Activated T-helper 17 cell treated with anti-CD3 and anti-CD28 coated beads, Interleukin-2, amount 50 U/mL, for 72 hours (primary cell): ENCODE measurements at places on chromosomes 6 and 20.
A peak's percentile ranks its signal among the peaks of the same experiment; 100 is the strongest.

- peak; percentile 33 for ATAC-seq
Observed at GRCh38 chr6:31158863-31159855, 770 bp downstream of the TCF19 start.

GRCh38 chr20:32999603-33000250, 4.5 kb downstream of the SUN5 start:
- no peak for ATAC-seq

DNA sequence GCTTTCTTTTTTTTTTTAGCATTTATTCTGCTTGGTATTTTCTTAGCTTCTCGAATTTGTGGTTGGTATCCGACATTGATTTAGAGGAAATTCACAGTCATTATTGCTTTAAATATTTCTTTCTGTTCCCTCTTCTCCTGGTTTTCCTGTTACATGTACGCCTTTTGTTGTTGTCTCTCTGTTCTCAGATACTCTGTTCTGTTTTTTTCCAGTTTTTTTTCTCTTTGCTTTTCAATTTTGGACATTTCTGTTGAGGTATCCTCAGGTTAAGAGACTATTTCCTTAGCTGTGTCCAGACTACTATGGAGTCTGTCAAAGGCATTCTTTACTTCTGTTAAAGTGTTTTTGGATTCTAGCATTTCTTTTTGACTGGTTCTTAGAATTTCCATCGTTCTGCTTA, 17.5 kb downstream of the STXBP5 start:
- ATAC-seq = no peak

GRCh38 chr6:32815115-32815514, 1.7 kb downstream of the HLA-DOB start:
- no peak for ATAC-seq

- ATAC-seq = peak; percentile 86
Observed at GRCh38 chr6:111992851-111993250, 61.1 kb upstream of the CCN6 start.

DNA sequence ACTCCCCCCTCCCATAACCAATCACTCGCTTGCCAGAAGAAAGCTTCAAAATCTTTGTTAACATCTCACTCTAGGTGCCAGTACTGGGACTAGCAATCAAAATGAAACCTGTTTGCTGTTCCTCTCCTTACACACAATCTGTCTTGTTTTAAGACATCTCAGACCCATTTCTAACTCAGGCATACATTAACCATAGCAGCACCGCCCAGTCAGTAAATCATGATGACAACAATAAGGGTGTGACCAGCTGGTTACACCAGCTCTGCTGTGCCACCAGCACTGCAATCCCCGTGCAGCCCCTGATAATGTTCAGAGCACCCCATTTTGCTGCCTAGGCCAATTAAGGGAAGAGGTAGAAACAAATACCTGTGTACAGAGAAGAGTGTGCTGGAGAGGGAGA, 185.2 kb upstream of the TAB2 start:
- peak; percentile 60 for ATAC-seq

DNA sequence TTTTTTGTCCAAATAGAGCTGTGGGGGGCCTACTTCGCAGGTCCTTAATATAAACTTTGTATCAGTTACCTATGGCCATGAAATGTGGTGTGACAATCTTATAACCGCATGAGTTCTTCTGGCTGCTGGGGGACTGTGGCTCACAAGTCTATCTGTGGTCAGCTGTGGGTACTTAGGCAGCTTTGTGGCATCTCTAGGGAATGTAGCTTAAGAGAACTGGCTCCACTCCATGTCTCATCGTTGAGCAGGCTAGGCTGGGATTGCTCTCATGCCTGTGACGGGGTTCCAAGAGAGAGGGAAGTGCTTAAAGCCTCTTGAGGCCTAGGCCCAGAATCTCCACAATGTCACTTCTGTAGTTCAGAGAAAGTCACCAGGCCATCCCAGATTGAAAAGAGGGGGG, 140.5 kb downstream of the BTBD3 start:
- no peak for ATAC-seq

- peak; percentile 42 for ATAC-seq
Observed at GRCh38 chr20:58389324-58389967, 417 bp downstream of the VAPB start.

GRCh38 chr6:38095054-38095453, 275.5 kb downstream of the ZFAND3 start:
- no peak for ATAC-seq

GRCh38 chr6:138817799-138818198, 21.9 kb downstream of the ECT2L start:
- ATAC-seq = peak; percentile 88

DNA sequence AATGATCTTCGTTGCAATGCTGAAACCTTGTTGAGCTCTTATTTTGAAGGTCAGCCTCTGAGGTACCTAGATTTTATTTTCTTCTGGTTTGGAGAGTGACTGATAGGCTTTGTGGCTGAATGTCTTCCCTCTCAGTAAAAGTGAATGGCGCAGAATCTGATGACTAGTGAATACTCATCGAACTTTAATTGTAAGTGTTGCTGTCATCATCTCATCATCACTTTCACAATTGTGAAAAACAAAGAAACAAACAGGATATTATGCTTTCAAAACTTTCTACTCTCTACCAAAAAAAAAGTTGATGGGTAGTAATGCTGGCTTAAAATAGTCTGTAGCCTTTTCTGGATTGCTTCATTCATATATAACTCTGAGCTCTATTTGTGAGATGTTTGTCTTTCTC, 239.5 kb upstream of the RAB32 start:
- ATAC-seq = no peak

- ATAC-seq = no peak
Observed at GRCh38 chr20:57384953-57385761, 6.0 kb upstream of the RBM38 start.

- ATAC-seq = no peak
Observed at GRCh38 chr6:92174398-92175073, 1244.8 kb downstream of the EPHA7 start.

- ATAC-seq = no peak
Observed at GRCh38 chr20:38791940-38792339, 13.6 kb upstream of the PPP1R16B start.

DNA sequence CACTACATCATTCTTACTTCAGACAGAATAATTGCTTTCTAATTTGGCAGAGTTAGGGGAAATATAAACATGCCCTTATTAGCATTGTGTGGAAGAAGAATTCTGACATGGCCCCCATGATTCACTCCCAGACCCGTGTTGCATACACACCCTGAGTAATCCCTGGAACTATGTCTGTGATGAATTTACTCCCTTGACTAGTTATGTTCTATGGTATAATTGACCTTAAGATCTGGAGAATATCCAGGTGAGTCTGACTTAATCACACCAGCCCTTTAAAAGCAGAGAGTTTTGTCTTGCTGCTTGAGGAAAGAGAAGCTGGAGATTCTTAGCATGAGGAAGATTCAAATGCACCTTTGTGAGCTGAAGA, 262.9 kb downstream of the SOX4 start:
- ATAC-seq = no peak

DNA sequence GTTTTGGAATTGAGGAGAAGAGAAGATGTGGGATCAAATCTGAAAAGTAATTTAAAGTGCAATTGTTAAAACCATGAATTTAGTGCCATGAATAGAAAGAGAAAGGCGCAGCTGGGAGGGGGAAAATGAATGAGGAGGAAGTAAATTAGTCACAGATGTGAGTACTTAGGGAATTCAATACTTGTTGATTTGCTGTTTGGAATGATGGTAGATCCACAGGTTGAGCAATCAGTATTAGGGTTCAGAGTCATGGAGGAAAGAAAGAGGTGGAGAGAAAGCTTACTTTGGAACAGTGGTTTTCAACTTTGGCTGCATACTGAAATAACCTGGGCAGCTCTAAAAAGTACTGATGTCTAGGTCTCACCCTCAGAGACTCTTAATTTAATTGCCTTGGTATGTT, 229.7 kb upstream of the ASCC3 start:
- ATAC-seq = no peak

DNA sequence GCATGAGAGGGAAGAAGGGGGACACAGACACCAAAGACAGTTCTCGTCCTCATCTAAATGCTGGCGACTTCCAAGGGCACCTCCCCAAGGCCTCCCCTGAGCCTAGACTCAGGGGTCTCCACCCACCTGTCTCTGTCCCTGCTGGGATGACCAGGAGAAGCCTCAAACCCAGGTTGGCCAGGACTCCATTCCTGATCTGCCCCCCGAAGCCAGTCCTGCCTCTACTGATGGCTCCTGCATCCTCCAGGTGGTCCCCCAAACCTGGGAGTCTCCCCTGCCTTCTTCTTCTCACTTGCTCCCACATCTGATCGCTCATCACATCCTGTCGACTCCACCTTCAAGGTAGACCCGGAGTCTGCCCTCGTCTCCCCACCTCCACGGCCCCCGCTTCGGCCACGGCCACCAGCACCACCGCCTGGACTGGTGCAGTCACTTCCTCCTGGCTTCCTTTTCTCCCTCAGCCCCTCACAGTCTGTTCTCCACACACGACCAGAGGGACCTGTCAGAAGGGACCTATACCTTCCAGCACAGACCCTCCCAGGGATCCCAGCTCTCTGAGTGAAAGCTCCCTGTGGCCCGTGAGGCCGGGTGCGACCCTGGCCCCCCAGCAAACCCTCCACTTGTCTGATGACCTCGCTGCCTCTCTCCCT, 92.1 kb downstream of the CEBPB start:
- ATAC-seq = no peak

- ATAC-seq = no peak
Observed at GRCh38 chr6:149699150-149699549, 18.8 kb downstream of the LATS1 start.

DNA sequence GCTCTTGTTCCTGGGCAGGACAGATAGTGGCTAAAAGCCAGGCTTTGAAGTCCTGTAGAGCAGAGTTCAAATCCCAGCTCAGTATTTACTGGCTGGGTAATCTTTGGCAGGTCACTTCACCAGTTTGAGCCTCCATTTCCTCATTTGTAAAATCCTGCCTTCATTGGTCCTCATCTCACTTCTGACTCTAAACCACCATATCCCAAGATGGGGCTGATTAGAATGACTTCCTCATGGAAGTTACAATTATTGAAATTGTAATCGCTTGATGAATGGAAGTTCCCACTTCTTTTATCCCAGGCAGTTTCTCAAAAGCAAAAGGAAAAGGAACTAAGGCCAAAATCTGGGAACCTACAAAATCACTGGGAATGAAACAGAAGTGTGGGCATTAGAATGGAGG, 35.9 kb upstream of the B4GALT5 start:
- ATAC-seq = no peak

DNA sequence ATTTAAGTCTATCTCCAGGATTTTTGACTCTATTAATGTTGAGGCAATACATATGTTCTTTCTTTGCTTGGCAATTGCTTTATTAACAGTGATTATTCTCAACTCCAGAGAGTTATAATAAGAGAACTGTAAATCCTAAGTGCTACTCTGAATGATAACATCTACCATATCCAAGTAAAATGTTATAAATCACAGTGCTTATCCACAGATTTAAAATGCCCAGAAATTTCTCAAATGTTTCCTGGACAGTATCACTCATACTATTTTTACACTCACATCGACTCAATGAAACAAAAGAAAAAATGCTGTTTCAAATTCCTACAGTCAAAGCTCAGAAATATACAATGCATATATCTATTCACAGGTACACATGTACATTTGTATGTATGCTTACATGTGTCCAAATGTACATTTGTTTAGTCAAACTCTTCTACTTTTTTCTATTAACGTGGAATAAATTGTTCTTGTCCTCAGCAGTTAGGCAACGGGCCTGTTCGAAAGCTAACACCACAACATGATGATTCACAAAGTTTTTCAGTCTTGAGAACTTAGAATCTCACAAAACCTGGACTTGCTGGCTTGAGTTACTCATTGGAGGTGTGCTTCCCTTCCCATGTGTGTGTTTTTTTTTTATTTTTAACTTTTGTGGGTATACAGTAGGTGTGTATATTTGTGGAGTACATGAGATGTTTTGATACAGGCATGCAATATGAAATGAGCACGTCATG, 193.0 kb downstream of the GJA10 start:
- ATAC-seq = no peak

DNA sequence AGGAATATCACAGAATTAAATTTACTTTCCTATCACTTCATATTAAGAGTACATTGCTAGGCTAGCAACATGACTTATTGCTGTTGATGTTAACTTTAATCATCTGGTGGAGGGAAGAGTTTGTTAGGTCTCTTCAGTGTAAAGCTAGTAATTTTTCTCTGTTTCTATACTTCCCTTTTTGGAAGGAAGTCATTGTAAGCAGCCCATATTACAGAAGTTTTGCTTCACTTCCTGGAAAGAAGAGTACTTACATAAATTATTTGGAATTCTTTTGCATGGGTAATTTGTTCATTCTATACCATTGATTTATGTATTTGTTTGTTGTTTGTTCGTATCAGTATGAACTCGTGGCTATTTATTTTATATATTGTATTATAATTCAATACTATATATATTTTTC, 405.2 kb downstream of the RFPL4B start:
- ATAC-seq = no peak

DNA sequence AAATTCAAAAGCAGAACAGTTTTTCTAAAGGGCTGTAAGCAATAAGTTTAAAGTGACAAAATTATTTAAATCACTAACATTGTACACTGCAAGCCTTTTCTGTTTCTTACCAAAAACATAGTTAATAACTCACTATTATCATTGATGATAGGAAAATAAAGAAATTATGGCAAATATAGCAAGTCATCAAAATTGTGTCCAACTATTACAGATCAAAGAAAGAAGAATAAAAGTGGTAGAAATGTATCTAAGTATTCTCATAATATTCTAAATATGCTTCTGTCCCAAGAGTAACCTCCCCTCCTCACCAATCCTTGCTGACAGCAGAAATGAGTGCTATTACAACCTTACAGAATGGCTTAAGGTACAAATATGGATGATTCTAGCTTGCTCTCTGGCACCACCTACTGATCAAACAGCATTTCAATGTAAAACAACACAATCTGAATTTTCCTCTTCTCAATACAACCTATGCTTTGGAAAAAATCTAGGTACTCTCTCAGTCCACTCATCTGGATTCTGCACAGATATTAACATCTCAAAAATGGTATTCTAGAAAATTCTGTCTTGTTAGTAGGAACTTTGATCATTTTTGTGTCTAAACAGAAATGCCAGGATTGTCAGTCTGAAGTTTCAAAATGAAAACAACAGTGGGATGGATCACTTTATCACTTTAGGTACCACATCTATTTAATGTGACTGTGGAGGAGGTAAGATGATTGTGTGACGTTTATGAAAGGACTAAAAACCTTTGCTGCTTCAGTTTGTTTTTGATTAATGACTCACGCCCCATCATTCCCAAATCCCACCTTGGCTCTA, 40.9 kb downstream of the ZFP64 start:
- ATAC-seq = peak; percentile 47

- ATAC-seq = no peak
Observed at GRCh38 chr6:44284867-44285266, 14.6 kb downstream of the TMEM151B start.

DNA sequence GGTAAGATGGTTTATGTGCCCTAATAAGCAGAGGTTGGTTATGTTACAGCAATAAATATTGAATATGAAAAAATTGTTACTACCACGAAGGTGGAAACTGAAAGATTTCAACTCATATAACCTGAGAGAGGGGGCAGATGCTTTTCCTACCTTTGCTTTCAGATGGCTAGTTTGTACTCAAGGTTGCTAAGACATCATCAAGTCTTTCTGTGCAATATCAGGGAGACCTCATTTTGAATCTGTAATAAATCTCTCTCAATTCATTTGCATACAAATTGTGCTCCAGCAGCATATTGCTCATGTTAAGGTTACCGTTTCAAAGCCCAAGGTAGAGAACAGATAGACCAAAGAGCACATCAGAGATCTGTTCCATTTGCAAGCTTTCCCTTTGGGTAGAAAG, 220.4 kb downstream of the KHDC1L start:
- ATAC-seq = no peak
